ENCODE measurements at places on chromosomes 6 and 20.

- DNase-seq, result peak; percentile 83
Observed at GRCh38 chr20:18712882-18713281, 100.7 kb upstream of the SCP2D1 start.

GRCh38 chr6:103215847-103216246 lies 1643.9 kb downstream of the HACE1 start:
- DNase-seq, result no peak

GRCh38 chr6:30490026-30490876 lies 942 bp downstream of the HLA-E start:
- DNase-seq, result peak; percentile 33

GRCh38 chr6:15852289-15852688 lies 189.5 kb upstream of the DTNBP1 start:
- no peak for DNase-seq

GRCh38 chr20:61559706-61560315 lies 307.8 kb downstream of the CDH4 start:
- no peak for DNase-seq

GRCh38 chr6:110741517-110741916 lies 73.8 kb downstream of the CDK19 start:
- DNase-seq, result no peak

GRCh38 chr6:35368038-35368887 lies 25.9 kb downstream of the PPARD start:
- no peak for DNase-seq

DNA sequence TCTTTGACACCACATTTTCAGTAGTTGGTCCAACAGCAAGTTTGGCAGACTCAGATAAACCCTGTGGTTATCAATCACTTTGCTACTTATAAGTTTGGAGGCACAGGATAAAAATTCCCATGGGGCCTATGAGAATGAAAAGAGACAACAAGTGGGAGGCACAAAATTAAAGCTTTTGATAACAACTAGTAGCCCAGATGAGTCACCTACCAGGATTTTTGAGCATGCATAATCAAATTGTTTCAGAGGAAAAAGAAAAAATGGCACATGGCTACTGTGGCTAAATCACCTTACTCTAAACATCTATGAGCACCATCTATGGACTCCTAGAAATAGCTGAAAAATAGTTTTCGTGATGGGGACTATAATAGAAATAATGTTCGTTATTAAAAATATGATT lies 40.8 kb upstream of the BMP5 start:
- no peak for DNase-seq

DNA sequence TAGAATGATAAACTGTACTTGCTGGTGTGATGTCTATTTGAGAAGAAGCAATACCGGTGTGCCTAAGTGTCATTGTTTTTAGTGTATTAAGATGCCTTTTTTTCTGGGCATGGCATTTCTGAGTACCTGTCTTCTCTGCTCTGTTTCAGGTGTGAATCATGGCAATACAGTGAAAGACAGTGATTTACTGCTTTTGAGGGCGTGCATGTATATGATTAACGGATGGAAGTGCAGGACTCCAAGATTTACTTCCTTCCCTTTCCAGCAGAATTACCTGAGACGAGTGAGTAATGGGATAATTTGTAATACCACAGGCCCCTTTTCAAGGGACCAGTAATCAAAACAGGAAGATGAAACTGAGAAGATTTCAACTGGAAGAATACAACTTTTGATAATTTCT lies 315.8 kb downstream of the SOX4 start:
- no peak for DNase-seq

DNA sequence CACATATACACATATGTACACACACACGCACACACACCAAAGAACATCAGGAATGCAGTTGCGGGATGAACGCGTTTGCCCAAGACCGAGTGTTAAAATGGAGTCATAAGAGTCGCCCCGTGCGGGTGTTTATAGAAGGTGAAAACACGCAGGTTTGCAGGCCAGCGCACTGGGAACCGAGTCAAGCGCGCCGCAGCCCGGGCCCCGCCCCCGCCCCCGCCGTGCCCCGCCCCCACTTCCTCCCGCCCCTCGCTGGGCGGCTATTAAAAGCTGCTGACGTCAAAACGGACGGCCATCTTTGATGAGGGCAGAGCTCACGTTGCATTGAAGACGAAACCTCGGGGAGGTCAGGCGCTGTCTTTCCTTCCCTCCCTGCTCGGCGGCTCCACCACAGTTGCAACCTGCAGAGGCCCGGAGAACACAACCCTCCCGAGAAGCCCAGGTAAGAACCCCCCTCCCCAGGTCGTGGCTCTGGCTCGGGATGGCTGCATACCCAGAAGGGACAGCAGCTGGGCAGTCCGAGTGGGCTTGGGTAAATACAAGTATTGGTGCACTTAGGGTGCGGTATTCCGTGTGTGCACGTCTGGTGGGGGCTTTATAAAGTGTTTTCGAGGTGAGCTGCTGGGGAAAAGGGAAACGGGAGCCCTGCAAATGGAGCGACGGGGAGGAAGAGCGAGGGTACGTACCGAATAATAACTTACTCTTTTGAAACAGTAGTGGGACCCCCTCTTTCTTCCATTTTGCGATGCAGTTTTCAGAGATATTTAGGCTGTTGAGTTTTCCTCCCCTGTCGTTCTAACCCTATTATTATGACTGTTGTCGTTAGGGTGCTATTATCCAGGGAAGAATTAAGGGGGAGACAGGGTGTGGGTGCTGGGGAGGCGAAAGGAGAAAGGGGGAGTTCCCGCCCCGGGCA lies at the start of gene SNAP25:
Gene SNAP25 (plus strand): TSS at position 295 of the 916 bp plus-strand sequence. CDS start 56,662 bp downstream, outside the sequence.
- DNase-seq, result peak; percentile 93

DNA sequence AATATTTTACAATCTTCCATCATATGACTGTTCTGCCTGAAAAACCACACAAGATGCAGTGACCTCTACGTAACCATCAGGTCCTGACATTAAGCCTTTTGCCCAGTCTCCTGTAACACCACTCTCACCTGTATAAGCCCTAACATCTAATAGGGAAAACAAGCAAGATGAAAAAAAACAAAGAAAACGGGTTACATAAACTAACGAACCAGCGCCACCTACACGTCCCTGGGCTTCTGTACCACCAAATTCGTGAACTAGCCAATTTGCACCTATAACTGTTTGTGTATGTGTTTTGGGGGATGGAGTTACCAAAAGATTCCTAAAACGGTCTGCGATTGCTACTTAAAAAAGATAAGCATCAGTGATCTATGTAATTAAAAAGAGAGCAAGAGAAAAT lies 70.2 kb downstream of the BLOC1S5 start:
- no peak for DNase-seq

DNA sequence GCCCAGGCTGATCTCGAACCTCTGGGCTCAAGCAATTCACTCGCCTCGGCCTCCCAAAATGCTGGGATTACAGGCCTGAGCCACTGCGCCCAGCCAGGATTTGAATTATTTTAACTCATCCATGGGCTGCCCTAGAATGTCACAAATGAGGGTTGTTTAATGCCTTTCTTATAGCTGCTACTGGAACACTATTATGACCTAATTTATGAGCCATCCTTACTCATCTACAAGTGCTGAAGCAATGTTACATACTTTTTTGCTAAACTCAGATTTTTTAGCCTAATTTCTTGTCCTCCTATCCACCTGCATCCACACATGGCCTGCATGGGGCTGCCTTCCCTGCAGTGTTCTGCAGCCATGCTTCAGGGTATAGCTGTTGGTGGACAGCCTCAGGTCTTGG lies 59.9 kb downstream of the RTN4IP1 start:
- no peak for DNase-seq

GRCh38 chr6:139230391-139230840 lies 61.4 kb downstream of the TXLNB start:
- DNase-seq, result peak; percentile 73

GRCh38 chr20:50924261-50924920 lies 6.8 kb downstream of the ADNP start:
- no peak for DNase-seq

DNA sequence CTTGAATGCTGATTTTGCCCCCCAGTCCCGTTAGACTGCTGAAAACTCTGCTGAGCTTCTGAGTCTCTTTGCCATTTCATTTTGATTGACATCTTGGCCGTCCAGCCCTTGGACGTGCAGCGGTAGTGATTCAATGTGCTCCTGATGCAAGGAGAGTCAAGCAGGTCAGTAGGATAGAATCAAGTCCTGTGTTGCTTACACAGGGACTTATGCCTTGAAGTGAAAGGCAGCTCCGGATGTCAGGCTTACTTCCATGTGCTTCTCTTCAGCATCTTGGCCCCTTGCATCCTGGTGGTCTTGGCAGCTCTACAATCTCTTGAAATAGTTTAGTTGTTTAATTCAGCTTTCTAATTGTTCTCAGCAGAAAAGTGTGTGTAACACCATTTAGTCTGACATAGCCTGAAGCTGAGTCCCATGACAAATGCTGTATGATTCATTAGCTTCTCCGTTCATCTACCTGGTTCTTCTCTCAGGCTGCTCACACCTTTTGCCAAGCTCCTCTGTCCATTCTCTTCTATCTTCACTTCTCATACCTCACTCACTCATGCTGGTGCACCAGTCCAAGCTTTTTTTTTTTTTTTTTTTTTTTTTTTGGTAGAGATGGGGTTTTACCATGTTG lies 76.0 kb downstream of the EZR start:
- DNase-seq, result no peak

GRCh38 chr20:62962221-62962879 lies 9.8 kb downstream of the SLC17A9 start:
- DNase-seq, result no peak

DNA sequence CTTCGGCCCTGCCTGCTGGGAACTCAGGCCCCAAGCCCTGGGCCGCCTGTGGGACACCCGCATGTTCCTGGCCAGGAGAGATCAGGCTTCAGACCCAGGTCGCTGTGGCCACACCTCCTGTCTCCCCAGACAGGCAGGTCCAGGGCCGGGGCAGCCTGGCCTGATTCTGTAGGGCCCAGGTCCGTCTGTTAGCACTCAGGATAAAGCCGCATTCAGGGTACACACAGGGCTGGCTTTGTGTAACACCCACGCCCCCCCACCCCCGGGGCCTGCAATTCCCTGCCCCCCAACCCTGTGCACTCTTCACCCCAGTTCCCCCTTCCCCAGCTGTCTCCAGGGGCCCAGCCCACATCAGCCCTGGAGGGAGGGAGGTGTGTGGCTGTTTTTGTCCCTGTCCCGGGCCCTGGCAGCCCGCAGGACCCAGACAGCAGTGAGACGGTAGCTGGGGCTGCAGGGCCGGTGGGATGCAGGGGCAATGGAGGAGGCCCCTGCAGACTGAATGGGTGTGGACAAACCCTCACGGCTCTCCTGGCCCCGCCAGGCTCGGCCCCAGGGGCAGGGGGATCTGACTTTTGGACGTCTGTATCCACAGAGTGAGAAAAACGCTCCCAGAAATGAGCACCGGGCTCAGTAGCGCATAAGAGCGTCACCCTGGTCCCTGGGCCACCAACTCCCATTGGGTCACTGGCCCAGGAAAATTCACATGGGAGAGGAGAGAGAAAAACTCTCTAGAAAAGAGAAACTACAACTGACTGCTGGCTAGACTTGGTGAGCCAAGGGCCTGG lies 42.4 kb upstream of the ZBP1 start:
- no peak for DNase-seq

GRCh38 chr6:94269256-94269655 lies 849.9 kb upstream of the EPHA7 start:
- no peak for DNase-seq

DNA sequence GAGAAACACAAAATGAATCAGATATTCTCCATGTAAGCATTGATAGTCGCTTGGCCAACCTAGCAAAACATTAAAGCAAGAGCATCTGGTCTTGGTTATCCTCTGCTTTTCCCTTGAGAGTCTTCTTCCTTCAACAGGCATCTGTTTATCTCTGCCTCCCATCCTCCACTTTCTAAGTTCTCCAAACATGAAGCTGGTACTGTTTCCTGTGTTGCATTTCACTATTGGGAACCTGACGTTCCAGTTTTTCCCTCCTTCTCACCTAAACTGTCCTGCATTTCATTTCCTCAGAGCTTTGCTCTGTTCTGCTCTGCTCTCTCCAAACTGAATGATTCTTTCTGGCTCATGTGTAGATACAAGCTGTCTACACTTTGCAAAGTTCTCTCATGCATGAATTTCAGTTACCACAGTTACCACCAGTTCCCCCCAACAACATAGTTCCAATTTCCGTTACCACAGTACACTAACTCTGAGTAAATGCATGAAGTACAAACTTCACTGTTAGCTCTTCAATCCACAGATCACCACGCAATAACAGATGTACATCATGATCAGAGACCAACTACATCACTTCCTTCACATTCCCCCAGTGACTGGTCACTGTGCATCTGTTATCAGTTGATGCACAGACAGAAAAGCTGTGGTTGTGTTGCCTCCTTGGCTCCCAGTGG lies 86.7 kb upstream of the F13A1 start:
- peak; percentile 23 for DNase-seq

DNA sequence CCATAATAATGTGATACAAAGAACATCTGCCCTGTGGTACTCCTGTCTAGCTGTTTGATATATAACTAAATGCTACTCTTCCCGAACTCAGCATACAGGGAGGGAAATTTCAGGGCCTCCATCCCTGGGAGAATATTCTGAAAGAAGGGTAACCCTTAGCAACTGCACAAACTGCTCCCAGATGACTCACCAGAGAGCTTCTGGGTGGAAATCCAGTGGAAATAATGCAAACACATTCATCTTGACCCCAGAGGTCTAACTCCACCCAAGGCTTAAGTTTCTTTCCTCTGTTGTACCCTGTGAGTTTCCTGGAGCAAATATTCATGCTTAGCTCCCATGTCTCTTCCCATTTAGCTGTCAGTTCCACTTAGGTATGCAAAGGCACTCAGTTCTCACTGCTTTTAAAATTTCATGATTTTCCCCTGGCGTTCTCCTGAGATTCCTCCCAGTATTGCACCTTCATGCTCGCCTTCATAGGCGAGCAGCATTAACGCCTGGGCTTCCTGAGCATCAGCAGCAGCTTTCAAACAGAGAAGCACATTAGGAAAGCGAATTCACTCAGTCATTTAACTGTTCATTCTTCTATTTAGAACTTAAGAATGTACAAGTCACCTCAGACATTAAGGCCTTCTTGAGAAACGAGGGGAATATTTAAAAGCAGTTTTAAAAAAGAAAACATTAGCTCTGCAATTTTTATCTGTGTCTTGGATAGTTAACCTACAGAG lies 43.8 kb upstream of the LAMA4 start:
- DNase-seq, result no peak

DNA sequence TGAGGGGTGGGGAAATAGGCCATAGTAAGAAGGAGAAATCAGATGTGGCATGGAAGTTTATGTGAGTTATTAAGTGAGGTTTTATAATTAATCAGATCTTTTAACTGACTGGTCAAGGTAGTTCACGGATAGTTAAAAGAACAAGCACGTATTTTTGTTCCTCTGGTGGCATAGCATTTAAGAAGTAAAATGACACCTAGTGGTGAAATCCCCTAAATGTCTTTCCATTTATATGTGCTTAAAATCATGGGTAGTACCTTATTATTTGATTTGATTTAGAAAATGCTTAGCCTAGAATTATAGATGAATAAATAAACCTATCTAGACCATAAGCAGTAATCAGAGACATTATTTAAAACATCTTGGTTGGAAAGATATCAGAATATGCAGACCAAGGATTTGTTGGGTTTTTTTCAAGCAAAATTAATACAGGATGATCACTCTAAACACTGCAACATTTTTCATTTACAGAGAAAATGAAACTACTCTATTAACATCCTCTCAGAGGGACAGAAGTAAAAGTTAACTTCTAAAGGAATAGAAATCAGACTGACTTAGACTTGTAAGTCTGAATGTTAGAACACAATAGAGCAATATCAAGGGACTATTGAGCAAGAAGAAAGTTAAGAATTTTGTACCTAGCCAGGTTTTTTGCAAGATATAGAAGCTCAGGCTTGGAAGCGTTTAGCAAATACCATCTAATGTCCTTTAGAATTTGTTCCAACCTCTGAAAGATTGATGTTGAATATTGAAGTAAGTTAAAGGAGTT lies 81.1 kb downstream of the STXBP5 start:
- DNase-seq, result no peak
